Prostate gland (tissue), 2 donors: ENCODE measurements at places on chromosomes 4 and X. TPM values are rescaled to one million over a fixed set of nuclear protein-coding genes. Genes with fewer than 3 reads are reported as not detected.

GRCh38 chrX:129614481-129615255 lies 40.1 kb downstream of the APLN start:
- H3K36me3 ChIP-seq: no peaks in the 10 kb centered on the region
- H3K27me3 ChIP-seq: no peaks in the 10 kb centered on the region
- H3K27ac ChIP-seq: no peak overlapping the region
- DNase-seq: no peak

GRCh38 chr4:48898733-48899431 lies 7.7 kb downstream of the OCIAD2 start:
- no peak overlapping the region for H3K27ac ChIP-seq
- H3K36me3 ChIP-seq: no peaks in the 10 kb centered on the region
- DNase-seq: no peak

DNA sequence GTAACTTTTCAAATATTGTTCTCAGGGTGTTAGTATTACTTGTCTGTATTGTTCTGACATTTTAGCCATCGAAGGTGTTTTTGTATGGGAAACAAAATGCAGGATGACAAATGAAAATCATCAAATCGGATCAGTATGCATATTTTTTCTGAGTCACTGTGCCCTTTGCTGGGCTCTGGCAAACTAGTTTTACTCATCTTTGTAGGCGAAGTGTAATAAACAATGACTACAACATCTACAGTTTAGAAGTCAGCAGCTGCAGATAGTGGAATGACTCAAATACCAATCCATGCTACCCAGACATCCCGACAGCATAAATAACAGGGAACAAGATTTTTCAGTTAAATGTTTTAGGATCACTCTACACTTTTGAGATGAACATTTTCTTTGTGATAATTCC lies 557.3 kb upstream of the TENM3 start:
- H3K27ac ChIP-seq: no peak overlapping the region
- H3K27me3 ChIP-seq: no peaks in the 10 kb centered on the region
- no peak overlapping the region for H3K4me3 ChIP-seq
- H3K36me3 ChIP-seq: no peaks in the 10 kb centered on the region
- no peak for DNase-seq

- H3K4me1 ChIP-seq: no peaks in the 10 kb centered on the region
- H3K36me3 ChIP-seq: no peaks in the 10 kb centered on the region
- H3K4me3 ChIP-seq: no peak overlapping the region
- no peaks in the 10 kb centered on the region for H3K27me3 ChIP-seq
- no peak overlapping the region for H3K27ac ChIP-seq
- DNase-seq: no peak
Observed at GRCh38 chrX:101482296-101482695, 3.0 kb upstream of the ARMCX4 start.

DNA sequence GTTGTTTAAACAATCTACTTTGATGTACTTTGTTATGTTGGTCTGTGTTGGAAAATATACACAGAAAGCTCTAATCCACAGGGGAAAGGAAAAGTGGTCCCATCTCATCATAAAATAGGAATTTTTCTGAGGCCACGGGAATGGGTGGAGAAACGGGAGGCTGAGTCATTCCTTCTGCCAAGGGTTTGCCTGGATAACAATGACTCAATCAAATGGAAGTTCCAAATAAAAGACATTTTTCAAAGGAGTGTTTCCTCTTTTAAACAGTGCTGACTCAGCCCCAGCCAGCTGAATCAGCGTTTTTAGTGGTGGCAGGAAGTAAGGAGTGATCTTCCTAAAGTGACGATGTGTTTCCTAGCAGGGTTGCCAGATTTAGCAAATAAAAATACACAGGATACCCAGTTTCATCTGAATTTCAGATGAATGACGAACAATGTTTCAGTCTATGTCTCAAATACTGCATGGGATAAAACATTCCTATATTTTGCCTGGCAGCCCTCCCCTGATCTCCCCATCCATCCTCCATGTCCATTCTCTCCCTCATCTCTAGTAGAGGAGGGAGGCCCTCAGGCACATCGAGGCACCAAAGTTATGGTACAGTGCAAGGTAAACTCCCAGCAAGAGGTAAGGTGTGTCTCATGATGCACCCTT lies 345.4 kb upstream of the GATB start:
- no peaks in the 10 kb centered on the region for H3K4me1 ChIP-seq
- H3K27me3 ChIP-seq: no peaks in the 10 kb centered on the region
- no peaks in the 10 kb centered on the region for H3K36me3 ChIP-seq
- H3K27ac ChIP-seq: no peak overlapping the region

The TNMD gene
- total RNA-seq: not detected

The HTN3 gene
- total RNA-seq: not detected
